Activated CD4-positive, alpha-beta T cell treated with anti-CD3 and anti-CD28 coated beads, Interleukin-2, amount 10 ng/mL, durations not matched to agents 7 days and 5 days (primary cell): ENCODE measurements at places on chromosomes 11 and 22. TPM values are rescaled to one million over a fixed set of nuclear protein-coding genes. Genes with fewer than 3 reads are reported as not detected.

- peaks cover 7% of the 10 kb centered on the region for H3K27me3 ChIP-seq
- no peaks in the 10 kb centered on the region for H3K36me3 ChIP-seq
- H3K27ac ChIP-seq, result no peak overlapping the region
- H3K4me3 ChIP-seq, result no peak overlapping the region
- DNase-seq, result no peak
Observed at GRCh38 chr22:31350410-31350863, 4.3 kb upstream of the PATZ1 start.

DNA sequence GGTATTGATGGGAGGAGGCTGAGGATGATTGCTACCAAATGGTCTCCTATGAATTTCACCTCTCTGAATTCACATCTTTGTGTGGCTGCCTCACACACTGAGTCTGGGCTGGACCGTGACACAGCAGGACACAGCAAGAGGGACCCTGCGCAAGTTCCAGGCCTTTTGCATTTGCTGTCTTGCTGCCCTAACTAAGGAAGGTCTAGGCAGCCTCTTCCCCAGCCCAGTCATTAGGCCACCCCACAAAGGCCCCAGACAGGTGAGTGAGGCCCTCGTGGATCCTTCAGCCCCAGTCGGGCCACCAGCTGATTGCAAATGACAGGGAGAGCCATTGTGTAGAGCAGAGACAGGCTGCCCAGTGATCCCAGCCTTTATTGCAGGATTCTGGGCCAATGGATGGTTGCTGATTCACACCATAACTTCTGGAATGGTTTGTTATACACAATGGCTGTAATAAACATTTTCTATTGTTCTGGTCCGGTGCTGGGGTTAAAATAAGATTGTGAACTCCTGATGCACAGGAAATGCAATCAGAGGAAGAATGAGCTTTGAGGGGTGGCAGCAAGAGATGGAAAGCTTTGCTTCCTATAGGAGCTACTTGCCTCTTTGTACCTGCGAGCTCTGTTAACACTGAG, 28.5 kb upstream of the CSNK2A3 start:
- no peaks in the 10 kb centered on the region for H3K36me3 ChIP-seq
- no peak for DNase-seq
- H3K4me1 ChIP-seq, result no peaks in the 10 kb centered on the region
- H3K27me3 ChIP-seq, result no peaks in the 10 kb centered on the region
- no peak overlapping the region for H3K4me3 ChIP-seq
- no peak overlapping the region for H3K27ac ChIP-seq

- no peaks in the 10 kb centered on the region for H3K27me3 ChIP-seq
- peaks cover 9% of the 10 kb centered on the region for H3K4me1 ChIP-seq
- peaks cover 2% of the 10 kb centered on the region for H3K36me3 ChIP-seq
- H3K27ac ChIP-seq, result no peak overlapping the region
Observed at GRCh38 chr22:31103111-31103510, 4.3 kb downstream of the SELENOM start.

The MMP20 gene
- total RNA-seq, result not detected

DNA sequence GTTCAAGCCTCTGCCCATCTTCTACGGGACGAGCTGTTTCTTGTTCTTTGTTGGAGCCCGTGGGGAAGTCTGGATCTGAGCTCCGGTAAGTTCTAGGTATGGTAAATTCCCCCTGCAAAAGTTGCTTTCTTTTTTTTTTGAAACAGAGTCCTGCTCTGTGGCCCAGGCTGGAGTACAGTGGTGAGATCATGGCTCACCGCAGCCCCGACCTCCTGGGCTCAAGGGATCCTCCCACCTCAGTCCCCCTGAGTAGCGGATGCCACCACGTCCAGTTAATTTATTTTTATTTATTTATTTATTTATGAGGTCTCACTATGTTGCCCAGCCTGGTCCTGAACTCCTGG, 35.5 kb upstream of the MOB2 start:
- H3K36me3 ChIP-seq, result no peaks in the 10 kb centered on the region
- H3K27ac ChIP-seq, result no peak overlapping the region
- no peak for DNase-seq
- peaks cover 6% of the 10 kb centered on the region for H3K4me1 ChIP-seq

The MADD gene
- 93.3 TPM for total RNA-seq

The CERK gene
- 41.8 TPM for total RNA-seq

- peaks cover 31% of the 10 kb centered on the region for H3K36me3 ChIP-seq
- H3K4me3 ChIP-seq, result no peak overlapping the region
- no peaks in the 10 kb centered on the region for H3K27me3 ChIP-seq
- DNase-seq, result no peak
Observed at GRCh38 chr11:66106786-66107599, 36.9 kb downstream of the PACS1 start.

The SMDT1 gene
- total RNA-seq, result 95.6 TPM

DNA sequence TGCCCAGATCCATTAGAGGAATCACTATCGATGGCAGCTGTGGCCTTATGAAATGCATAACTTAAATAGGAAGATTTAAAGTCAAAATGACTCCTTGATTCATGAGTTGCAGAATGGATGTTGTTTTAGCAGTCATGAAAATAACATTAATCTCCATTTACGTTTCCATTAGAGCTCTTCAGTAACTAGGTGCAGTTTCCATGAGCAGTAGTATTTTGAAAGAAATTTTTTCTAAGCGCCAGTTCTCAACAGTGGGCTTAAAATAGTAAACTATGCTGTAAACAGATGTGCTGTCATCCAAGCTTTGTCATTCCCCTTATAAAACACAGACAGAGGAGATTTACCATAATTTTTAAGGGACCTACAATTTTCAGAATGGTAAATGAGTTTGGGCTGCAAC, 1414.1 kb downstream of the LRRC4C start:
- no peaks in the 10 kb centered on the region for H3K36me3 ChIP-seq
- H3K4me3 ChIP-seq, result no peak overlapping the region
- H3K4me1 ChIP-seq, result no peaks in the 10 kb centered on the region

The UFD1 gene
- total RNA-seq, result 114 TPM

DNA sequence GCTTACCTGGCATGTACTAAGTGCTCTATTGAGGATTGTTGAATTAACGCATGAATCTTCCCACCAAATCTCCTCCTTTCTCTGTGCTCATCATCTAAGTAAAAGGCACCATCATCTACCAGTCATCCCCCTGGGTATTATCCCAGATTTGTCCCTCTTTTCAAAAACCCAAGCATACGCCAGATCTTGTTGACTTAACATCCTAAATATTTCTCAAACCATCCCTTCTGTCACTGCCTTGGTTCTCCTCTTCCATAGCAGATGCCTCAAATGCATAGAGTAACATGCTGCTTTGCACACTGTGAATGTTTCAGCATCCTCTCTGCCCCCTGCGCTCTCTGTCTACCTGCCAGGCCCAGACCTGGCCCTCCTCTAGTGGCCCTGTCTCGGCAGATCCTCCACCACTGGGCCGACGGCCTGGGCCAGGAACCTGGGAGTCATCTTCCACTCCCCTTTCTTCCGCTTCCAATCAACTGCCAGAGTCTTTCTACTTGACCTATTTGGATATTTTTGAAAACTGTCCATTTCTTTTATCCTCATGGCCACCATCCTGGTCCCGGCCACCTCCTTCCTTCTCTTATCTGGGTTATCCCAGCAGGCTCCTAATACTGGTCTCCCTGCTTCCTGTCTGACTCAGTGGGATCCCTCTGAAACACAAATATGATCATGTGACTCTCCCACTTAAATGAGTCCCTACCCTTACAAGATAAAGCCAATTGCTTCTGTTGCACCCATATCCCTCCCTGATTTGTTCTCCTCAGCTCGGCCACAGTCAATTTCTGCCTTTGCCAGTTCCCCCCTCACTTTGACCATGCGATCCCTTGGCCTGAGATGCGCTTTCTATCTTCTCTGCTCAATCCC, 3.4 kb upstream of the TAB1 start:
- H3K4me3 ChIP-seq, result no peak overlapping the region
- peaks cover 16% of the 10 kb centered on the region for H3K4me1 ChIP-seq
- H3K27ac ChIP-seq, result no peak overlapping the region

GRCh38 chr11:80420374-80420773, 979.5 kb upstream of the TENM4 start:
- H3K27me3 ChIP-seq, result no peaks in the 10 kb centered on the region
- H3K36me3 ChIP-seq, result no peaks in the 10 kb centered on the region
- DNase-seq, result no peak

The APOC3 gene
- total RNA-seq, result not detected

DNA sequence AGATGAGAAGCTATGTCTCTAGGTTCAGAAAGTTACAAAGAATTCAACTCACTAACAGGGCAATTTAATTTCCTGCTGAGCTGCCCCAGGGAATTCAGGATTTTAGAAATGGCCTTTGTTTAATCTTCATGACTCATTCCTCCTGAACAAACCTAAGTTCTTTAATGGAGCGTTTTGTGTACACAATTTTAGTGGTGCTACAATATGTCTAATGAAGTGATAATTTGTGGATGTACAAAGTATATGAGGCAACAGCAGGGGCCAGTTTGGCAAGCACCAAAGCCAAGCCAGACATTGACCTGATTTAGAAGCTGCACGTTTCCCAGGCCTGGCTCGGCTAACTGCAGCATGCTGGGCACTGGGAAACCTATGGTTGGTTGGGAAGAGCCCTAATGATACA, 34.4 kb upstream of the HEPHL1 start:
- no peaks in the 10 kb centered on the region for H3K36me3 ChIP-seq
- no peak for DNase-seq
- no peaks in the 10 kb centered on the region for H3K4me1 ChIP-seq
- H3K27me3 ChIP-seq, result no peaks in the 10 kb centered on the region
- no peak overlapping the region for H3K27ac ChIP-seq

DNA sequence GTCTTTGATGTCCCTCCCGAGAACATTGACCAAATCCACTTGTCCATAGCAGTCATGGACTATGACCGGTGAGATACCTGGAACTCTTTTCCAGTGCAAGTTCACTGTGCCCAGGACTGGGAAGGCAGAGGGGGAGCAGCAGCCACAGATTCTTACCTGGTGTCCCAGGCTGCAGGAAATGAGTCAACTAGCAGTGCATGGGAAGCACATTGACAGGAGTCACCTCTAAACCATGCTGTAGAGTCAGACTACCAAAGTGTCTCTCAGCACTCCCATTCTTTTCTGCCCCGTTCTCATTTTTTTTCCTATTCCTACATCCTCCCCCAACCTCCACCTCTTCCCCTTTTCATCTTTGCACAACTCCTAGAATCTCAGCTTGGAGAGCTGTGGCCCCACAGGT, 67.2 kb upstream of the OLFML1 start:
- no peak overlapping the region for H3K4me3 ChIP-seq
- DNase-seq, result no peak
- H3K36me3 ChIP-seq, result no peaks in the 10 kb centered on the region
- no peaks in the 10 kb centered on the region for H3K27me3 ChIP-seq
- H3K27ac ChIP-seq, result no peak overlapping the region
- H3K4me1 ChIP-seq, result peaks cover 8% of the 10 kb centered on the region

DNA sequence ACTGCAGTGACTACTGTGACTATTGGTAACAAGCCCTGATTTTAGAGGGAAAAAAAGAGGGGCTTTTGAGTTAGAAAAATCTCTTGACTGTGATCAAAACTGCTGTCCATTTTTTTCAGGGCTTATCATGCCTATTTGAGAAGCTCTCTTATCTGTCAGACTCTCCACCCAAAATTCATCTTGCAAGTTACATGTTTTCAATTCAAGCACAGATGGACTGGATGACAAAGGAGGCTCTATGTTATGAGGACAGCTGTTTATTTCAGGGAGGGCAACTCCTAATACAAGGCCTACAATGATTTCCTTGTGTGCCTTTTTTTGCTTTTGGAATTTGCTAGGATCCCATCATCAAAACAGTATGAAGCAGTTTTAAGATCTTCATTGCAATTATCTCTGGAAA, 35.2 kb upstream of the USP47 start:
- DNase-seq, result no peak
- H3K27me3 ChIP-seq, result peaks cover 24% of the 10 kb centered on the region
- no peak overlapping the region for H3K27ac ChIP-seq
- no peaks in the 10 kb centered on the region for H3K4me1 ChIP-seq
- no peaks in the 10 kb centered on the region for H3K36me3 ChIP-seq

- peaks cover 21% of the 10 kb centered on the region for H3K36me3 ChIP-seq
- no peak for DNase-seq
- H3K27ac ChIP-seq, result no peak overlapping the region
- H3K27me3 ChIP-seq, result no peaks in the 10 kb centered on the region
Observed at GRCh38 chr11:108037211-108037610, 28.5 kb downstream of the CUL5 start.

The MS4A1 gene
- not detected for total RNA-seq

The YPEL1 gene
- 11.0 TPM for total RNA-seq

GRCh38 chr11:116540645-116541304, 232.0 kb downstream of the BUD13 start:
- no peaks in the 10 kb centered on the region for H3K4me1 ChIP-seq
- H3K27ac ChIP-seq, result no peak overlapping the region
- DNase-seq, result no peak

The ADM2 gene
- total RNA-seq, result 3.7 TPM

- H3K27me3 ChIP-seq, result no peaks in the 10 kb centered on the region
- H3K4me3 ChIP-seq, result no peak overlapping the region
- H3K27ac ChIP-seq, result no peak overlapping the region
- no peaks in the 10 kb centered on the region for H3K36me3 ChIP-seq
- no peaks in the 10 kb centered on the region for H3K4me1 ChIP-seq
Observed at GRCh38 chr11:27603376-27603990, 96.8 kb downstream of the BDNF start.

The GGA1 gene
- total RNA-seq, result 58.5 TPM

The OMP gene
- total RNA-seq, result not detected

DNA sequence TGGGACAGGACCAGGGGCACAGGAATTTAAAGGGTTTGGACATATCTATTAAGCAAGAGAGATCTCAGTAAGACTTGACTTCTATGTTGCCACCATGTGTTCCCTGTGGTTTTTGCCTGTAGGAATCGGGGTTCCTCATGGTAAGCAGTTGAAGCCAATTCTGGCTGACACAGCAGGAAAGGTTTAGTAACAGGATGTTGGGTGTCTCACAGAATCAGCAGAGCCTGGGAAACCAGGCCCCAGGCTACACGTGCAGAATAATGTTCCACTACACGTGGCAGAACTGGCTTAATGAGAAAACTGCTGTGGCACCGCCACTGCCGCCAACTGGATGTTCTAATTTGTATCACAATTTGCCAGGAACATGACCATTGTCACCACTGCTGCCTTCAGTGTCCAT, 264.6 kb upstream of the PLET1 start:
- no peak for DNase-seq
- no peaks in the 10 kb centered on the region for H3K4me1 ChIP-seq
- no peaks in the 10 kb centered on the region for H3K27me3 ChIP-seq
- H3K27ac ChIP-seq, result no peak overlapping the region
- H3K36me3 ChIP-seq, result no peaks in the 10 kb centered on the region

DNA sequence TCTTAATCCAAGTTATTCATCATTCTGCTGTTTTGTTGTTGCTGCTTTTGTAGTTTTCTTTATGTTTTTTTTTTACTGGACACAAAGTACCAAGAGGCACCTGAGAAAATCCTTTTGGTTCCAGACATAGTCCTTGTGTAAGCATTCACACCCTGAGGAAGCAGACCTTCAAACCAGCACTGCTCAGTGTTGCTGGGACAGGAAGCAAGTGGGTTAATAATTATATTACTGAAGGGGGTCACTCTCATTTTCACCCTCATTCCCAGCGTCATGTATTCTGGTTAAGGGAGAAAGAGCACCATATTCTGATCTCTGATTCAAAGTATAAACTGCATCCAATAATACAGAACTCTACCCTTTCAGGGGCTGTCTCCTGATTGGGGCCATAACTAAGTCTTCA, 5.9 kb upstream of the ALKBH3 start:
- DNase-seq, result no peak
- H3K27ac ChIP-seq, result no peak overlapping the region
- peaks cover 54% of the 10 kb centered on the region for H3K27me3 ChIP-seq
- H3K4me1 ChIP-seq, result peaks cover 5% of the 10 kb centered on the region

GRCh38 chr11:121406291-121406690, 45.8 kb upstream of the SORL1 start:
- peaks cover 3% of the 10 kb centered on the region for H3K36me3 ChIP-seq
- H3K4me1 ChIP-seq, result peaks cover 2% of the 10 kb centered on the region
- no peak overlapping the region for H3K27ac ChIP-seq
